ENCODE measurements at places on chromosomes 2 and 18.

GRCh38 chr2:188096910-188097309, 194.8 kb upstream of the GULP1 start:
- no peak for DNase-seq

DNA sequence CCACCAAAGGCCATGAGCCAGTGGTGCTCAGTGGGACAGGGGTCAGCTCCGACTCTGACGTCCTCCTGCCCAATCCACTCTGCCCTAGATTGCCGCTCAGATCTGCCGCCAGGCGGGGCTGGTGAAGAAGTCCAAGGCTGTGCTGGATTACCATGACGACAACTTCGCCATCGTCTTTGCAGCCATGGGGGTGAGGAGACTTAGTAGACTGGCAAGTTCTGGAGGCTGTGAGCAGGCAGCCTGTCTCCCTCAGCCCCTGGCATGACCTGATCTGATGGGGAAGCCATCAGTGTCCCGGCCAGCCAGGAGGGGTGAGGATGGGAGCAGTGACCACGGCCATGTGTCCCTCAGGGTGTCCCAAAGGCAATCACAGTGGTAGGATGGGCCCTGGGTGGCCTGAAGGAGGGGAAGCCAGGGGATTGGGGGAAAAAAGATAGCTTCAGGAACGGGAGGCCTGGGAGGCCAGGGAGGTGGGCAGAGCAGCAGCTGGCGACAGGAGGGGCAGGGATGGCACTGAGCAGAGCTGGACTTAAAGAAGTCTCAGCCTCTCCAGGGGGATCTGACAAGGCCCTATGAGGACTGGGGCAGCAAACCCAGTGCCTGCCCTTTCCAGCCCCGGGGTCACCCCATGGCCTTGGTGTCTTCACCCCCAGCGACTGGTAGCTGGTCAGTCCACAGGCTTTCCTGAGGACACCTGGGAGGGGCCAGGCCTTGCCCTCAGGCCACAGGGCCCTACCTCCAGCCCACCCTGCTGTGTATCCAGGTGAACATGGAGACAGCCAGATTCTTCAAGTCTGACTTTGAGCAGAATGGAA, 17.4 kb upstream of the ANKRD53 start:
- DNase-seq: no peak

DNA sequence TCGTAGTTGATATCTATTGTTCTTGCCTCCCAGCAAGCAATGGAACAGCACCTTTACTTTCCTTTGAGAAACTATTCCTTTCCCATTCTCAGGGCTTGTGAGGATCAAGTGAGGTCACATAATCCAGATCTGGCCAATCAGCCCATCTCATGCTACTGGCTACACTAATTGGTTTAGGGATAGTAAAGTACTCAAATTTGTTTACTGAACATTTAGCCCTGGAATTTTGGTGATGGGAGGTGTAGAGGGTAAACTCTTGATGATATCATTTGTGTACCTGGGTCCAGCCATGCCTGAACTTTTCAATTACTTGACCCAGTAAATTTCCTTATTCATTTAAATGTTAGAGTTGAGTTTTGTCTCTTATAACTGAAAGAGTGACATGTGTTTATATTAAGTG, 195.8 kb upstream of the TNP1 start:
- no peak for DNase-seq

DNA sequence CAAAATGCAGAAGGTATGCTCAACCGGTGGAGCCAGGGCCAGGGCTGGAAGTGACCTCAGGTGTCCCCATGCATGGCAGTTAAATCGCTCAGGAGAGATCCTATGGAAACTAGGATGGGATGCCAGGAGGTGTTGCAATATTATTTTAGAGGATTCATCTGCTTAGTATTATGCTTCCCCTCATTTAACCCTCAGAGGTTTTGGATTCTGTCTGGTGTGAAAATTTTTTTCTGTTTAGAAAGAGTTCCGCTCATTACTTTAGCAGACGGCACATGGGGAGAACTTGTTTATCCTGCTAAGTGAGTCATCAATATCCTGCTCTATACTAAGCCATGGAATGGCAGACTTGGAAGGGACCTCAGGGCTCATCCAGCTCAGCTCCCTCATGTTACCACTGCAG, 42.5 kb downstream of the TRIB2 start:
- DNase-seq: no peak
